ENCODE measurements at places on chromosomes 3 and 15.
A peak's percentile ranks its signal among the peaks of the same experiment; 100 is the strongest.

GRCh38 chr3:181210275-181210674, 220.7 kb upstream of the DNAJC19 start:
- DNase-seq = no peak

DNA sequence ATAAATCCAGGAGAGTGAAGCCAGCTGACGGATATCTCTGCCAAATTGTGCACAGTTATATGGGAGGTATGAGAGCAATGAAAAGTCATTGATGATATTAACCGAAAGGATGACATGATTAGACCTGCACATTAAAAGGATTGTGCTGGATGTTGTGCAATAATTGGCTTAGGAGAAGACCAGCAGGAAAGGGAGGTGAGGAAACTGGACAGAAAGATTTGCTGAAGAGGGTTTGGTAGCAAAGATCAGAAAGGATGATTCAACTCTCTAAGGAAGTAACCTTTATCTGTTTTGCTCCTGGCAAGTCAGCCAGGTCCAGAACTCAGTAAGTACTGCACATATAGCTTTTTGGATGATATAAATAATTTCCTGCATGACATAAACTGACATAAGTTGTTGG, 704.7 kb downstream of the GRM7 start:
- no peak for DNase-seq

- DNase-seq = peak; percentile 87
These were observed 3.2 kb downstream of the ZXDC start for GRCh38 chr3:126472277-126473006.

GRCh38 chr15:47289656-47290055, 427.6 kb upstream of the SEMA6D start:
- no peak for DNase-seq

DNA sequence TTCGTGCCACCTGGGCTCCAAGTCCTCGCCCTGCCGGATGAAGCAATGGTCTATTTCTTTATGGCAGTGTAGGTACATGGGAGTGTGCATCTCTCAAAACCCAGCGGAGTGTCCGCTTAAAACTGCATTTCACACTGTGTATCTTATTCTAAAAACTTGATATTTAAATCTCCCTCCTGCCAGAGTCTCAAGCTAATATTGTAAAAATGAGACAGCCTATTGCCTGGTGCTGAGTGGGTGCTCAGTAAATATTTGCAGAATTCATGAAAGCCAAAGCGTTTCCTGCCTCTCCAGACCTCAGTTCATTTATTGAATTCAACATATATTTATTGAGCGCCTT, 330 bp upstream of the TBC1D2B start:
- DNase-seq = no peak

GRCh38 chr3:79517766-79518413, 249.9 kb downstream of the ROBO1 start:
- no peak for DNase-seq

GRCh38 chr3:47578691-47579632, at the start of gene CSPG5:
CSPG5 (minus strand) TSS chr3:47578865; CDS start chr3:47578693, 172 bp downstream.
- DNase-seq = no peak

GRCh38 chr3:158148218-158148617, 38.3 kb downstream of the RSRC1 start:
- DNase-seq = no peak

GRCh38 chr3:56787258-56787775, 14.4 kb downstream of the ARHGEF3 start:
- DNase-seq = no peak

Data from GM04504 (cell line).